ENCODE measurements at places on chromosomes 2 and 18.
A peak's percentile ranks its signal among the peaks of the same experiment; 100 is the strongest.

DNA sequence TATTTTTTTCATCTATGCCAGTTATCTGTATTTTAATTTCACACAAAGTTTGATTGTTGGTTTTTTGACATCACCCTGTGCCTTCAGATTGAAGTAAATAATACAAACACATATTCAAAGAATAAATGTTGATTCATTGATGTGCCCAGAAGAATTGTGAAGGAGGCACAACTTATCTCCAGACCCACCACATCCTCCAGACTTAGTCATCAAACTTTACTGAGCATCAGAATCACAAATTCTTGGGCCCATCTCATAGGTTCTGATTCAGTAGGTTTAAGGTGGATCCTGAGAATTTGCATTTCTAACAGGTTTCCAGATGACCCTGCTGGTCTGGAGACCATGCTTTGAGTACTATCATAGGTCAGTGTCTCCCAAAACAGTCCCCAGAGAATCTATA lies 82.8 kb upstream of the PIK3C3 start:
- DNase-seq = no peak

DNA sequence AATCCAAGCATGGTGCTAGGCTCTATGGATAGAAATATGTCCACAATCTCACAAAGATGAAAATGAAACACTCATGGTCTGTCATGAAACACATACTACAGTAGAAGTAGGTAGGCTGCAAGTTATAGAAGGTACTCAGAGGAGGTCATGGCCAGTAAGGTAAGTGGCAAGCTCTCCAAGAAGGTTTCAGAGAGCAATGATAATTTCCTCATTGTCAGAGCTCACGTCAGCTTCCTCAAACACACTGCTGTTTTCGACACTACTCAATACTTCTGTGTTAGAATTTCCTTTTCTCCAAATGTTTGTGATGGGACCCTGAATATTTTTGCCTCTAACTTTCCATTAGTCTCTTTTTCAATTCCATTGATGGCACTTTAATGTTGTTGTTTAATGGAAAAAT lies 25.5 kb downstream of the CCDC141 start:
- no peak for DNase-seq

- DNase-seq = no peak
These were observed at the start of gene HAAO for GRCh38 chr2:42792583-42793333. Gene HAAO (minus strand): TSS chr2:42792583. CDS start chr2:42792536, 47 bp downstream.

GRCh38 chr2:7758073-7758759 lies 841.0 kb downstream of the RNF144A start:
- no peak for DNase-seq

- DNase-seq = no peak
These were observed 328.7 kb downstream of the ZNF804A start for GRCh38 chr2:184927040-184927439.

DNA sequence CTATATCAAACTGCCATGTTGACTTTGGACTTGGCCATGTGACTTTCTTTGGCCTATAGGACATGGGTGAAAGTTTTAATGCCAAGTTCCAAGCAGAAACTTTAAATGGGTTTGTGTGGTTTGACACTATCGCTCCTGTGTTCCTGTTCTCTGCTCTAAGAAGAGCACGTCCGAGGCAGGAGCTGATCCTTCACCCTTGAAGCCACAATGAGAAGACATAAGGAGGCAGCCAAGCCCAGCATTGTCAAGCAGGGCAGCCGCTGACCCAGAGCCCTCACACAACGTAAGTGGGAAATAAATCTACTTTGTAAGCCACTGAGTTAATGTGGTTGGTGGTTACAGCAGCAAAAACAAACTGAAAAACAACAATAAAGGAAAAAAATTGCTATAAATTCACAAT lies 422.4 kb downstream of the PID1 start:
- DNase-seq = no peak

DNA sequence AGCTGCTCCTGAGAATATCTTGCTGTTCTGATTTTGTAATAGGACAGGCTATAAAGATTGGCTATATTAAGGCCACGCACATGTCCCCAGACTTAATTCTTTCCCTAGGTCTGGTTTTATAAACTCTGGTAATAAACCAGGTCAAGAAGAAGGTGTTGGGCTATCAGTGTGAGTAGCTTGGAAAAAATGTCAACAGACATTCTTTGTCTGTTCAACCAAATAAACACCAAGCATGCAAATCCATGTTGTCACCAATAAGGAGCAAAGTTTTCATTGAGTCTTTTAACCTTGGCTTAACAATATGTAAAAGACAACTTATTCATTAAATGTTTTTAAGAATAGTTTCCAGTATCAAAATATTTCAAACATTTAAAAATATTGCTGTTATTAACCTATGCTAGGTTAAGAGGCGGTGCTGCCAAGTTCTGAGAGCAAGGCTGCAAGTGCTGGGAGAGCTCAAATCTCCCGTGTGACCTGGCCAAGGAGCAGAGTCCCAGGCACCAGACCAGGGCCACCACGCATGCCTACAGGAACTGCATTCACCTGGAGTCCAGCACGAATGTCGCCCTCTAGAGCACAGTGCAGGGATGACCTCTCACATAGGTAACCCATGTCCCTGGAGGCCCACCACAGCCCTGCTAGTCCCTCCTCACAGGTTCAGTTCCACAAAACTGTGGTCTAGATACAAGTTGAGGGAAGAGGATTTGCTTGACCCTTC lies 120.5 kb upstream of the POU3F3 start:
- DNase-seq = no peak

DNA sequence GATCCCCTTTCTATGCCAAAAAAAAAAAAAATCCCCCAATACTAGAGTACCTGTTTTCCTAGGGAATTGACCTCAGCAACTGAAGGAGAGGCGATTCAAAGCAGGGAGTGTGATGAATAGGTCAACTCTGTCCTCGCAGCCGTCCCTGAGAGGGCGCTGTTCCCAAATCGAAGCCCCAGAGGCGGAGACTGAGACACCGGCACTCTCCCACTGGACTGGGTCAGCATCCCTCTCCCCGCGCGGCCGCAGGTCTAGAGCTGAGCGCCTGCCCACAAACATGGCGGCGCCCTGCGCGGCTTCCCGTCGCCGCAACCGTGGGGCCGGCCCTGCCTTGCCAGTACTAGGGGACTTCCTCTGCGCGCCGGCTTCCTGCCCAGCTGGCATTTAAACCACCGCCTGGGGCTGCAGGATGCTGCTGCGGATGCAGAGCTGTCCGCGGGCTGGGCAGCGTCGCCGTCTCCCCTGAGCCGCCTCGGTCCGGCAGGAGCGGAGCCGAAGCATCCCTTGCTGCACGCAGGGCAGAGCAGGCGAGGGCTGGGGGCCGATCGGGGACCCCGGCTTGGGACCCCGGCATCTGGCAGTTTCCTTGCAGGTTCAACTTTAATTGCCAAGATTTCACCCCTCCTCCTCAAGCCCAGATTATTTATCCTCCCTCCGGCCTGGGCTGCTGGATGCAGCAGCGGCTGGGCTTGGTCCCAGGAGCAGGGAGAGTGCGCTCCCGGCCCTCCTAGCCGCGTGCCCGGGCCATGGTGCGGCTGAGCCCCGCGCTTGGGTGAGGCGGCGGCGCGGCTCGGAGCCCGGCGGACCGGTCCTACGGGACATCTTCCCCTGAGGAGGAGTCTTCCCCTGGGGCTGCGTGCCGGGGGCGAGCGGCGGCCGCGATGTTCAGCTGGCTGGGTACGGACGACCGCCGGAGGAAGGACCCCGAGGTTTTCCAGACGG lies at the start of gene EHD3:
TSS of gene EHD3 (plus strand) at position 412 of the 942 bp plus-strand sequence. CDS start at position 882, 470 bp downstream.
- DNase-seq = peak; percentile 93

GRCh38 chr2:15636972-15637785 lies 45.5 kb downstream of the DDX1 start:
- peak; percentile 21 for DNase-seq

- no peak for DNase-seq
These were observed 31.1 kb upstream of the EIF2AK3 start for GRCh38 chr2:88658326-88658725.

GRCh38 chr2:42914314-42914713 lies 121.9 kb upstream of the HAAO start:
- no peak for DNase-seq

DNA sequence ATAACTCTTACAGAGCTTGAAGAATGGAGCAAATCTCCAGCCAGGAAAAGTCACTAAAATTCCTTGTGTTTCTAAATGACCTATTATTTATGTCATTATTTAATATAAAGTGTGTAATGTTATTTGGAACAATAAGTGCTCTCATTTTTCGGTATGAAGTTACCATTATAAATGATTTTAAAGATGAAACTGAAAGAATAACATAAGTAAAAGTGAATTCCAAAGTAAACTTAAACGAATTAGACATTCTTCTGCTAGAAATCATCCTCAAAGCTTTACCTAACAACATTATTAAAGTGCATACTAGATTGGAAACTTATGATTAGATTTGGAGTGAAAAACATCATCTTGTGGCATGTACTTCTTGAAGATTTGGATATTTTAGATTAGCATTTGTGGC lies 897.2 kb upstream of the CDH2 start:
- no peak for DNase-seq

GRCh38 chr18:36073676-36074075 lies 6.3 kb upstream of the RPRD1A start:
- no peak for DNase-seq

- no peak for DNase-seq
These were observed 11.4 kb downstream of the GBX2 start for GRCh38 chr2:236156860-236157194.

- DNase-seq = no peak
These were observed 20.7 kb downstream of the FBXO15 start for GRCh38 chr18:74126684-74127655.

GRCh38 chr2:148096012-148096411 lies 75.1 kb downstream of the MBD5 start:
- no peak for DNase-seq

DNA sequence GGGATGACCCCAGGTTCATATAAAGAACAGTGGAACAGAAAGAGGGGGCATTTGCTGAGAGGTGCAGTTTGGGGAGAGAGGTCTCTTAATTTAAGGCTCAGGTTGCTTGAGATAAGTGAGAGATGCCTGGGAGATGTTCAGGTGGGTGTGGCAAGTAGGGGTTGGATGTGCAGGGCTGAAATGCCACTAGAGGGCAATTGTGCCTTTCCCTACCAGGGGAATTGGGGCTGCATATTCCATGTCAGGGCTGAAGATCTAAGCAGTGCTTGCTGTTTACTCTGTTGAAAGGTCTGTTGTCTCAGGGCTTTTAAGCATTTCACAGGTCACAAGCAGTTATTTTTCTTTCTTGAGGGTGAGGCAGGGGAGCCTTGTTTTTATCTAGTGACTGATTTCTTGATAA lies 7.8 kb downstream of the CCDC85A start:
- DNase-seq = no peak

- DNase-seq = no peak
These were observed 147.6 kb upstream of the COPS8 start for GRCh38 chr2:236938126-236938525.

- no peak for DNase-seq
These were observed 37.8 kb upstream of the CCDC195 start for GRCh38 chr2:224753743-224754540.

DNA sequence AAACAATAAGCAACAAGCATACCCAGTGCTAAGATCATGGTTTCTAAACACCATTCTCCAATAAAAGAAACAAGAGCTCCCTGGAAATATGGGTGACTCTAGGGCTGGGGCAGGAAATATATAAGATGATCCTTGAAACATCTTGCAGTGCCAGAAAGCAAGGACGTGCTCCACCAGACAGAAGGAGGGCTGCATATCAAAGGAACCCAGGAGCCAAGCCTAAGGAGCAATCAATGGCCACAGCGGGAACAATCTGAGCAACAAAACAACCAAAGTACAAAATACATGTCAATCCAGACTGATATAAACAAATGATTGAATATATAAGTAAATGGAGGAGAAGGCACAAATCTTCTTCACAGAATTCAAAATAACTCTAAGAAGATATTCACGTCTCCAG lies 10.1 kb downstream of the SPIRE1 start:
- DNase-seq = no peak

GRCh38 chr2:58032016-58032763 lies 14.4 kb upstream of the VRK2 start:
- no peak for DNase-seq

DNA sequence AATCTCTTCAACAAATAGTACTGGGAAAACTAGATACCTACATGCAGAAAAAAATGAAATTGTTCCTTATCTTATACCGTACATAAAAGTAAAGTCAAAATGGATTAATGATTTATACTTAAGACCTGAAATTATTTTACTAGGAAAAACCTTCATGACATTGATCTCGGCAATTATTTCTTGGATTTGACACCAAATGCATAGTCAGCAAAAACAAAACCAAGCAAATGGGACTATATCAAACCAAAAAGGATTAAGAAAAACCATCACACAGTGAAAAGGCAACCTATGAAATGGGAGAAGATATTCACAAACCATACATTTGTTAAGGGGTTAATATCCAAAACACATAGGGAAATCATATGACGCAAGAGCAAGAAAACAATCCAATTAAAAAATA lies 433.6 kb downstream of the LRATD1 start:
- no peak for DNase-seq

- no peak for DNase-seq
These were observed 15.6 kb downstream of the IL1R1 start for GRCh38 chr2:102158011-102158755.

GRCh38 chr2:118667964-118668363 lies 179.5 kb downstream of the EN1 start:
- no peak for DNase-seq

DNA sequence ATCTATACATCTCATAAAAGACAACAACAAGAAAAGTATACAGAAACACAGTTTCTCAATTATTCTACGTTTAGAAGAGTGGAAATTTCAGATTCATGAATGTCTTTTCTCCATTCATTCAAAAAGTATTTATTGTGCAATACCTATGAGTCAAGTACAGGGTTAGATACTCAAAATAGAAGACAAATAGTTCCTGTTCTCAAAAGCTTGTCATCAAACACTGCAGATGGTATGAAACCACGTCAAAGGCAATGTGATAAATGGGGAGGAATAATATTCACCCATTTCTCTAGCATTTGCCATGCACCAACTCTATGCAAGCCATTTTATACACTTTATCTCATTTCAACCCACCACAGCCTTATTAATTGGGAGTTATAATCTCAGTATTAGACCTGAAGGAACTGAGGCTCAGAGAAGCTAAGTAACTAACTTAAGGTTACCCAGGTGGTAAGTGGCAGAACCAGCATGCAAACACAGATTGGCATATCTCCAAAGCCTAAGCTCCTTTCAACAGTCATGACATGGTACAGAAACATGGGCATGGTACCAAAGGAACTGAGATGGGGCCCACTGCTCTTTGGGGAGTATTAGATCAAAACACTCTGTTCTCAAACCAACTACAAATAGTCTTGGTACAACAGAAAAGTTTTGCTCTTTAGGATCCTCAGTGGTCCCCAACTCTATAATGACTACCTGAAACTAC lies 67.2 kb upstream of the NPAS2 start:
- DNase-seq = no peak

- no peak for DNase-seq
These were observed 530.7 kb downstream of the TMEM182 start for GRCh38 chr2:103292573-103292972.

DNA sequence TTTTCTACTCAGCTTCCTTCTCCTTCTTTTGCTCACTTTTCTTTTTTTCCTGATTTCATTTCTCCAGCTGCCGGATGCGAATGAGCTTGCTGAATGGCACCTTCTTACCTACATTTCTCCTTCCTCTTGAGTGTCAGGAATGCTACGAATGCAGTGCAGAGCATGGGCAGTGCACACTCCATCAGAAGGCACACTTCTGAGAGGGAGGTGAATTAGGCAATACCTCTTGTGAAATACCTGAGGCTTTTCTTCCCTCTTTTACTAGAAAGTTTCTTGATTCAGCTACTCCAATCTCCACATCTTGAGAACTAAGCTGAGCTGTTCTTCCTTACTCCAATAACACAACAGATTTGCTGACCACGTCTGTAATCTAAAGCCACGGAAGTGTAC lies 51.1 kb downstream of the PLEKHM3 start:
- no peak for DNase-seq

- no peak for DNase-seq
These were observed 150.0 kb upstream of the ALKAL2 start for GRCh38 chr2:437756-438393.

GRCh38 chr2:11473659-11474433 lies 7.9 kb upstream of the E2F6 start:
- DNase-seq = no peak
